ENCODE measurements at places on chromosomes 3 and 15.

DNA sequence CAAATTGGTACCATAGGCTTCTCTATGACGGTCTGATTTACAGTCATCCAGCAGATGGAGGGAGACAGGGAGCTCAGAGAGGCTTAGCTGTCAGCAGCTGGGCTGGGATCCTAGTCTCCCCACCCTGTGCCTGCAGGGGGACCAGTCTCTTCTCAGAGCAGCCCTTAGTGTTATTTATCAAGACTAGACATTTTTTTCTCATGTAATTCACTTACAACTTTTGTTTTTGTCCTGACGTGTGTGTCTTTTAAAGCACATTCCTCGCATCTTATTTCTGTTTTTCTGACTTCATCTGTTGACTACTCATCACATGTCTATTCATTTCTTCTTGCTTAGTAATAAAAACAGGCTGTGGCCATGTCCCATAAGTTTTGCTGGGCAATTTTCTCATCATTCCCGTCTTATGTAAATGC is 116.1 kb downstream of the KLF13 start:
- DNase-seq, result peak; percentile 86

GRCh38 chr3:172266103-172266502 is 182.2 kb downstream of the GHSR start:
- DNase-seq, result no peak

DNA sequence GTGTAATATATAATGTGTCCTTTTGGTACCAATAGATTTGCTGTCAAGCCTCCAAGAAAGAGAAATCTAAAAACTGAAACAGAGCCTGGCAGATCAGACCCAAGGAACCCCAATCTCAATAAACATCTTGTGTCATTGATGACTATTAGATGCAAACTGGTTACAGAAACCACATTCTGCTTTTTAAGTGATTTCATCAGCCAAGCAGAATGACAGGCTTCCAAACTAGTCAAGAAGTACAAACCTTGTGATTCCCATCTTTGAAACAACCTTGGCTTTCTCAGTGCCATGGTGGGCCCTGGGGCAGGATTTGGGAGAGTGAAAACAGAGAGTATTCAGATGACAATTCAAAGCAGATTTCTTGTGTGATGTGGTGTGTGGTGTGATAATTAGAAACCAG is 45.6 kb upstream of the STRIT1 start:
- DNase-seq, result no peak

GRCh38 chr15:39598958-39599845 is 18.3 kb downstream of the THBS1 start:
- no peak for DNase-seq

DNA sequence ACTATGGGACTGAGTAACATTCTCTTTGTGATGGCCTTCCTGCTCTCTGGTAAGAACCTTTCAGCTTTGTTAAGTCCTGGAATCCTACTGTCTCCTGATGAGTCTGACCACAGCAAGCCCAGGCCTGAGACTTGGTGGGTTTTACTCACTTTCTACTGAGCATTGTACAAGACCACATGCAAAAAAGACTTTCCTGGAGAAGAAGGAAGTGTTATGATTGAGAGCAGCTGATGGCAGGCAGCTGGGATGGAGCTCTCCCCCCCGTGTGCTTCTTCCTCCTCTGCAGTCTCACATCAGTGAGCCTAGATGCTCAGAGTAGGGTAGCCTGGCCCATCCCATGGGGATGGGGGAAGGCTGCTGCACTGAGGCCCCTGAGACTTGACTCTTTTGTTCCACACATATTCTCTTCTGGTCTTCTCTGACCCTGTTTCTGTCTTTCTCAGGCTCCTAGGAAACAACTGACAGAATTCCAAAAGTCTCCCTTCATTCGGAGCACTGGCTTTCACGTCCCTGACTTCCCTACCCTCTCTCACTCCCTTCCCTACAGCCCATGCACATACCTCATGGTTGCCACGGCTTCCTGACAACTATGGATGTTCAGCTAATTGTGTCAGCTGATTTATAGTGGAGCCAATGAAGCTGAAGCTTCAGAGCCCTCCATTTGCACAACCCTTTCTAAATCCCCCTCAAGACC is 36.6 kb downstream of the CD86 start:
- DNase-seq, result peak; percentile 53

GRCh38 chr3:38490281-38491030 is 5.7 kb upstream of the EXOG start:
- no peak for DNase-seq

DNA sequence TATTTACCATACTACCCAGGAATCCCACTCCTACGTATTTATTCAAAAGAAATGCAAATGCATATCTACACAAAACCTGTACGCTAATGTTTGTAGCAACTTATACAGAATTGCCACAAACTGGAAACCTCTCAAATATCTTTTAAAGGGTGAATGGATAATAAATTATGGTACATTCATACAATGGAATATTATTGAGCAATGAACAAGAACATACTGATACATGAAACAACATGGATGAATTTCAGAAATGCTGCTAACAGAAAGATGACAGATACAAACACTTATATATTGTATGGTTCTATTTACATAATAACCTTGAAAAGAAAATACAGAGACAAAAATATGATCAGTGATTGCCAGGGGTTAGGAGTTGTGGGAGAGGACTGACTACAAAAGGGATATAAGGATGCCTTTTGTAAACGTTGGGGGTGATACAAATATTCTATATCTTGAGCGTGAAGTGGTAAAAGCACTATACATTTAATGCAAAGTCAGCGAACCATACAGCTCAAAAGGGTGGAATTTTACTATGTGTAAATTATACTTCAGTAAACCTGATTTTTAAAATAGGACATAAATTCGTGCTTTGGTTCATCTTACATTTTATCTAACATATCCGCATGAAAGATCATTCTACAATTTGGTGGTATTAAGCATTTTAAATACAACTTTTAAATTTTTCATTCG is 55.0 kb upstream of the FOXB1 start:
- DNase-seq, result no peak

GRCh38 chr3:82022836-82023235 is 261.4 kb upstream of the GBE1 start:
- DNase-seq, result no peak

- peak; percentile 86 for DNase-seq
These were observed 2.3 kb upstream of the MBNL1 start for GRCh38 chr3:152266221-152266995.

GRCh38 chr3:70531063-70531657 is 218.7 kb upstream of the MDFIC2 start:
- peak; percentile 16 for DNase-seq

GRCh38 chr3:191783024-191783423 is 322.1 kb downstream of the PYDC2 start:
- no peak for DNase-seq

- peak; percentile 66 for DNase-seq
These were observed 13.7 kb upstream of the ALCAM start for GRCh38 chr3:105352976-105353375.

DNA sequence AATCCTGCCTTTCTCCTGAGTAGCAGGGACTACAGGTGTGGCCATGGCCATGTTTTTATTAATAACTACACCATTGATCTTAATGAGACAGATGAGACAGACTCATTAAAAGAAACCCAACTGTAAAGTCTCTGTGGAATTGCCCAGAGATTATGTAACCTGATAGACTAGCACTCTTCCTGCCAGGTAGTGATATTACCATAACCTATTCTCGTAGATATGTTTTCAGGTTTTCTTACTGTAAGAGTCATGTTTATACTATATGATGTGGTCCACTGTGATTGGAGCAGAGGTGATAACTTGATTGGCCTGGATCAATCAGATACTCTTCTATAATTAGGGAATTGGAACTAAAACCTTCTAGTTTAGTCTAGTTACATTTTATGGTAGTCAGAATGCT is 93.7 kb downstream of the NFKBIZ start:
- no peak for DNase-seq

DNA sequence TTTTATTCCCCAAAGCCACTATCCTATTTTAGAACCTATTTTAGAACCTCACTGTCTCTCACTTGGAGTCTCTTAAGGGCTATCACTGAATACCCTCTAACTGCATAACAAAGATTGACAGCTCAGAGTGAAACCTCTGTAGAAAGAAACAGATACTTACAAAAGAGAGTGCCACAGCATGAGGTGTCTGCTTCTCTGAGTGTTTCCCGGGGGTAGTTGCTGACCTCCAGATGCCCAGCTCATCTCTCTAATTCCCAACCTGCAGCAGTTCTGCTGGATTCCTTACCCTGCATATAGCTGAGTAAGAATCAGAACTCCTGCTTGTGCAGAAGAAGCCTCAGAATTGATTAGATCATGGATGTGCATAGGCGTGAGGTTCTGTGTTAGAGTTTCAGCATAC is 34.5 kb downstream of the P3H2 start:
- DNase-seq, result no peak

- peak; percentile 62 for DNase-seq
These were observed at the start of gene SH3GL3 for GRCh38 chr15:83446904-83447709. TSS of gene SH3GL3 (plus strand) at chr15:83447341. CDS start at chr15:83447534, 193 bp downstream.

- DNase-seq, result no peak
These were observed 161.8 kb downstream of the XXYLT1 start for GRCh38 chr3:195109098-195109657.

DNA sequence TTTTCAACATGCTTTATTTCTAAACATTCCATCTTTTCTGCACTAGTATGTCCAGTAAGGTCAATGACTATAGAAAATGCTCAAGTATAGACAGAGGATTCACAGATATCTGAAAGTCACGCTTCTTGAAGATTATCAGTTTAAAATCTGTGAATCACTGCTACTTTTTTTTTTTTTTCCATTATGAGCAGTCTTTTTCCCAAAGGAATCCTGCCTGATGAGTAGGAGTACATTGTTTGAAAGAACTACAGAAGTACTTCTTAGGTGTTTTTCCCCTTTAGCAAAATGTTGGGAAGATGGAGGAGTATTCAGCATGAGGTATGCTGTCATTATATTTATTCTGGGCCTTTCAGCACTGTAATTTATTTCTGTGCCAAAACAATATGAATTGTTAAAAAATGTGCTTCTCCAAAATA is 266.2 kb downstream of the NLGN1 start:
- DNase-seq, result no peak

DNA sequence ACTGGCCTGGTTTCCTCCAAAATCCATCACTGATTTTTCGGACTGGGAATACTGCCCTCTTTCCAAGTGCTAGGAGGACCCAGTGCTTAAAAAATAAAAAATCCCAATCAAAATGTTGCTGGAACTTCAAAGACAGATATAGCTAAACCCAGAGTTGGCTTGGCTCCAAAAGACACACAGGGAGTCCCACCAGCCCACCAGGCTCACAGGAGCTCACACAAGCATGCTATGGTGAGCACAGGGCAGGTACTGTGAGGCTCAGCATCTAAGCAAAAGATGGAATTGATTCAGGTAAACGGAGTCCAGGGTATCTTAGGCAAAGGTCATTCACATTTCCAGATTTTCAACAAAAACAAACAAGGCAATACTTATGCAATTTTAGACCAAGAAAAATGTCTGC is 3.7 kb downstream of the TRANK1 start:
- no peak for DNase-seq

DNA sequence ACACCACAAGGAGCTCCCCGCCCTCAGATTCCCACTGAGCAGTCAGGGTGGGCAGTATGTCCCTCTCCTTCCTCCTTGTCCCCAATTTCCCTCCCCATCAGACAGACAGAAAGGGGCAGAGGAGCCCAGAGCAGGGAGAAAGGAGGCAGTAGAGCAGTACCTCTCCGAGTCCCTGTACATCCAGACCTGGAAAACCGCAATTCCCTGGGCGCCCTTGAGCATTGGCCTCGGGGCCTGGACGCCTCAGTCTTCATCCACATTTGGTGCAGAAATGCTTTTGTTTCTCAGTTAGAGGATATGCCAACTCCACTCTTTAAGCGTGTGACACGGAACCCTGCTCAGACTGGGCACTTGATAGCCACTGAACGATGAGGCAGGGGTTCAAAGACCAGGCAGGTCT is 5.9 kb downstream of the ISG20 start:
- no peak for DNase-seq

- no peak for DNase-seq
These were observed 433.4 kb upstream of the CFAP20DC start for GRCh38 chr3:59483191-59483590.

DNA sequence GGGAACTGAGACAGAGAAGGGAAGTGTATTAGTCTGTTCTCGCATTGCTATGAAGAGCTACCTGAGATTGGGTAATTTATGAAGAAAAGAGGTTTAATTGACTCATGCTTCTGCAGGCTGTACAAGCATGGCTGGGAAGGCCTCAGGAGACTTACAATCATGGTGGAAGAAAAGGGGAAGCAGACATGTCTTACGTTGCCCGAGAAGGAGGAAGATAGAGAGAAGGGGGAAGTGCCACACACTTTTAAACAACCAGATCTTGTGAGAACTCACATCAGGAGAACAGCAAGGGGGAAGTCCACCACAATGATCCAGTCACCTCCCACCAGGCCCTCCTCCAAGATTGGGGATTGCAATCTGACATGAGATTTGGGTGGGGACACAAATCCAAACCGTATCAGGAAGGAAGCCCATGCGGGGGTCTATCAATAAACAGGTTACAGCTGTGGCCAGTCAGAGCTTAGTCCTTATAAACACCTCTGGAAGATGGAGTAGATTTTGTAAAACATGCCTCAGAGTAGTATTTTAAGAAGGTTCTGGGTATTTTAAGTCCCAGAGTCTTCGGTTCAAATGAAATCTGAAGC is 153.9 kb downstream of the GHSR start:
- DNase-seq, result peak; percentile 63

GRCh38 chr3:42176242-42177034 is 85.3 kb downstream of the TRAK1 start:
- DNase-seq, result no peak

GRCh38 chr3:131393051-131393450 is 11.5 kb downstream of the NUDT16 start:
- no peak for DNase-seq

- DNase-seq, result no peak
These were observed 987.0 kb downstream of the NTRK3 start for GRCh38 chr15:87269566-87269965.

- DNase-seq, result no peak
These were observed 7.9 kb upstream of the MLF1 start for GRCh38 chr3:158563076-158563475.

- DNase-seq, result no peak
These were observed 255.8 kb downstream of the MEIS2 start for GRCh38 chr15:36844534-36844998.

- peak; percentile 6 for DNase-seq
These were observed 68.0 kb downstream of the FBN1 start for GRCh38 chr15:48577469-48577868.

GRCh38 chr3:192935441-192935840 is 17.8 kb upstream of the MB21D2 start:
- DNase-seq, result no peak
